ENCODE measurements at places on chromosomes 3 and 15.
A peak's percentile ranks its signal among the peaks of the same experiment; 100 is the strongest.

GRCh38 chr15:49190586-49190985 lies 20.5 kb downstream of the GALK2 start:
- no peak for DNase-seq

DNA sequence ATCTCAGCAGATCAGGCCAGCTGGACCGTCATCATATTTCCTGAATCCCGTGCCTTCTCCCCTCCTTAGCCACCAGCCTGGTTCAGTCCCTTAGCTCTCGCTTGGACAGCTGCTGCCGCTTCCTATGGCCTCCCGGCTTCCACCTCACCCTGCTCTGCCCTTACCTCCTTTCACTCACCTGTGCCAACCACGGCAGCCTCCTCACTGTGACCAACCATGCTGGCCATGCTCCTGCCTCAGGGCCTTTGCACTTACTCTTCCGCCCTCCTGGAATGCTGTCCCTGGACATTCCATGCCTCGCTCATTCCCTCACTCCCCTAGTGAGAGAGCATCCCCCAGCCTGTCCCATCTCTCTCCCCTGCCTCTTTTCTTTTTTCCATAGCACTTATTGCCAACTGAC lies 19.2 kb downstream of the GRIP2 start:
- DNase-seq = no peak

DNA sequence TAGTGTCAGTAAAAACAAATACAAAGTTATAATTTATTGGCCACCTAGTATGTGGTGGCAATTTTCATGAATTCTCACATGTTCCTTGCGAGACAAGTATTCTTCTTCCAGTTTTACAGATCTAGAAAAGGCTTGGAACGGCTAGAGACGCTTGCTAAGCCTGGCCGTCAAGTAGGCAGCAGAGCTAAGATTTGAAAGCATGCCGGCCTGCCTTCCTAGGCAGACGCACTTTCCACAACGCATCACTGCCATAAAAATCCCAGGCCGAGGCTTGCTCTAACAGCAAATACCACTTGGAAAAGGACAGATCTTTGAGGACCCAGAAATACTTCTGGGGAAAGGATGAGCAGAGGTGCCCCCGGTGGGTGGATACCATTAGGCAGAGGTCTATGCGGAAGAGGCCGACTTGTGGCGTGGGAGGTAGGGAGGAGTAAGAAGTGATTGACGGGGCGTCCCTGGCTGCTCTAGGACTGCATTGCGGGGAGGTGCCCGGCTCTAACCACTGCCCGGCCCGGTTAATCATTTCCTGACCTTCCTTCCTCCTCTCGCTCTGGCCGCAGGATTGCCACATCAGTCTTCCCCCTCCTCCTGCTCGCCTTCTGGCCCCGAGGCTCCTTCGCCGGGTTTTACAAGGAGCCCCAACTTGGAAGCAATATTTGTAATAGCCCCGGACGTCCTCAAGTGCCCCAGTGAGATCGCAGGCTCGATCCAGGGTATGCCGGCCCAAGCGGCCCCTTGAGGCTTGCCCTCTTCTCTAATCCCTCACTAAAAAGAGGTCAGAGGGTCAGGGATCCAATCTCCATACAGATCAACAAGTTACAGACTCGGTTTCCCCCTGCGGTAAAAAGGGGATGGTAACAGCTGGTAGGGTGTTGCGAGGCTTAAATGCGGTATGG lies 1.3 kb upstream of the USP3 start:
- peak; percentile 87 for DNase-seq

DNA sequence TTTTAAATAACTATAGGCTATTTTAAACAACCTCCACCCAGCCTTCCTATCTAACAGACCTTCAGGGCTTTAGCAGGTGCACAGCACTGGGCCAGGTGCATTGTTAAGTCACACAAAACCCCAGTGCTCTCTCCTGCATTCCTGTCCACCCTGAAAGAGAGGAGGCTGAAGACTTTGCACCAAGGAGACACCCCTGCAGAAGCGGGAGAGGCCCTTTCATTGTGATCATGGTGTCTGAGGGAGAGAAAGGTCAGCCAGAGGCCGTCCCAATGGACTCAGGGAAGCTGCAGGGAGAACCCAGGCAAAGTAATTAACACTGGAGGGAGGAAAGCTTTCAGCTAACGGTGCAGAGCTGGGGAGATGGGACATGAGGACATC lies 5.2 kb downstream of the LRIG1 start:
- DNase-seq = no peak

DNA sequence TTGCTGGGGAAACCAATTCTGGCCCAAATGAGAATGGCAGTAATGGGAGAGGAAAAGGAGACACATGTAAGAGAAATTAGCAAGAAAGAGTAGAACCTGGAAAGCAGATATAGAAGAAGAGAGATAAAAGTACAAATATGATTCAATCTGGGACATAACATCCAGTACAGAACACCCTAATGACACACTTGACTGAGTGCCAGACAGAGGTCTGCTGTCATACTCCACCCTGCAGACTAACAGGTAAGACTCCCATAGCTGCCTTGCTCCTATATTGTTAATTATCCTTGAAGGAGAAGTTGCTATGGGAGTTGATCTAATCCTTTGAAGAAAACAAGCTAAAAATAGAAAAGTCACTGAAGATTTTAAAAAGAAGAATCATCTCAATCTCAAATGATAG lies 21.1 kb downstream of the CCPG1 start:
- no peak for DNase-seq

GRCh38 chr3:106814231-106814630 lies 563.0 kb upstream of the CCDC54 start:
- DNase-seq = no peak

GRCh38 chr3:134464064-134464688 lies 21.6 kb downstream of the ANAPC13 start:
- peak; percentile 99 for DNase-seq

- DNase-seq = peak; percentile 80
These were observed 84.1 kb downstream of the P3H2 start for GRCh38 chr3:190036631-190037030.

DNA sequence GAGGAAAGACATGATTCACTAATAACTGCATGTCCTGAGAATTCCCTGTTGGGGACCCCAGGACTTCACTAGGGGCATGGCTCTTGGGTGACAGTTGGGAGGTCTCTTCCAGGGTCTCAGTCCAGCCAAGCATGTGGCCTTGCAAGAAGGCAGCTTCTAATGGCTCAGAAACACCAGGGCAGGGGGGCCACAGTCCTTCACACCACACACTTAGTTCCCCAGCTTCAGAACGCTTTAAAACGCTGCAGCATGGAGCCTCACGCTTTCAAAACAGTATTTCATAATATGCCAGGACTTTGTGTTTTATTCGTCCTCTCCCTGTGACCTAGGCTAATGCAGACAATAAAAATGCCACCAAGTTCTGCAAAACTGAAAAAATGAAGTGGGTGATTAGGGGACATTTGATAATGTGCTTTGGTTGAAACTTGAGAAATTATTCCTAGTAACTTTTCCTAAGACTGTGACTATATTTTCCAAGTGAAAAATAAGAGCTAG lies 48.4 kb upstream of the LIMD1 start:
- DNase-seq = no peak

DNA sequence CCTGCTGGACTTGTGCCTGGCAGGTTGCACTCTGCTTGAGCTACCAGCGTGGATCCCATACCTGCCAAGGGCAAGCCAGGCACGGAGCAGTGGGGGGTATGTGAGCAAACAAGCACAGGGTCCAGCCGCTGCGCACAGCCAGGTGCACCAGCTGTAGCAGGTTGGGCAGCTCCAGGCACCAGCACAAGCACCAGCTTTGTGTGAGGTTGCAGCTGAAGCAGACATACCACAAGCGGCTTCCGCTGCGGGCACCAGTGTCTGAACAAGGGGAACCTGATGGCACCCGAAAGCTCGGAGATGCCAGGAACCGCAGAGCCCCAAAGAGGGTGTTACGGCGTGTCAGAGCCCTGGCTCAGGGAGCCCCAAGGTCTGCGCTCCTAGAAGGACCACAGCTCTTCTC lies 472.7 kb upstream of the ARL6 start:
- no peak for DNase-seq

- DNase-seq = peak; percentile 79
These were observed 79.4 kb upstream of the ATP11B start for GRCh38 chr3:182713743-182714517.

GRCh38 chr3:65811086-65811761 lies 227.5 kb downstream of the MAGI1 start:
- DNase-seq = peak; percentile 48

DNA sequence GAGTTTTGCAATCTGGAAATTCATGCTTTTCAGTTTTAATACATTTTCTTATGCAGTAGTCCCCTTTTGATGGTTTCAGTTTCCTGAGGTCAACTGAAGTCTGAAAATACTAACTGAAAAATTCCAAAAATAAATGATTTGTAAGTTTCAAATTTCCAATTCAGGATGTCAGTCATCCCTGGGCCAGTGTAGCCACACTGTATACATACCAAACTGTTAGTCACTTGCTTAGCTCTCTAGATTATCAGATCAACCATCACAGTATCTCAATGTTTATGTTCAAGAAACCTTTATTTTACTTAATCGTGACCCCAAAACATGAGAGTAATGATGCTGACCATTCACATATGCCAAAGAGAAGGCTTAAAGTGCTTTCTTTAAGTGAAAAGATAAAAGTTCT lies 715.5 kb downstream of the GBE1 start:
- no peak for DNase-seq

Measured in IMR-90 (cell line).